ENCODE measurements at places on chromosomes 13 and 19. TPM values are rescaled to one million over a fixed set of nuclear protein-coding genes. Genes with fewer than 3 reads are reported as not detected.

- no peak overlapping the region for H3K27ac ChIP-seq
- peaks cover 3% of the 10 kb centered on the region for H3K27me3 ChIP-seq
- no peak overlapping the region for H3K4me3 ChIP-seq
- no peak for DNase-seq
- peaks cover 17% of the 10 kb centered on the region for H3K4me1 ChIP-seq
- H3K36me3 ChIP-seq: peaks cover 18% of the 10 kb centered on the region
Observed at GRCh38 chr19:49555600-49556411, 24.6 kb downstream of the NOSIP start.

GRCh38 chr13:50425772-50426171 lies 410.5 kb downstream of the KCNRG start:
- peaks cover 9% of the 10 kb centered on the region for H3K27me3 ChIP-seq
- H3K4me3 ChIP-seq: no peak overlapping the region
- no peak overlapping the region for H3K27ac ChIP-seq
- peaks cover 16% of the 10 kb centered on the region for H3K4me1 ChIP-seq
- H3K36me3 ChIP-seq: no peaks in the 10 kb centered on the region

DNA sequence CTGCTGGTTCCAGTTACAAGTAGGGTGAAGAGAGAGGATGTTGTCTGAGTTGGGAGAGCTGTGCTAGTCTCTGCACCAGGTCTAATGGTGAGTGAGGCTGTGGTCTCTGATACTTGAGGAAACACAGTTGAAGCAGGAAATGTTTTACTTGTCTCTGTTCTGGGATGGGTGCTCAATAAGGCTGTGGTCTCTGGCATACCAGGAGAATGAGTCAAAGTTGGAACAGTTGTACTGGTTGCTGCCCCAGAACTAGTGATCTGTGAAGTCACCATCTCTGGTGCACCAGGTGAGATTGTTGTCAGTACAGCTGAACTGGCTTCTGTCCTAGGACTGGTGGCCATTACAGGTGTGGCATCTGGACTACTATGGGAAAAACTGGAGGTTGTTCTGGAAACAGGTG lies 74.7 kb downstream of the MUC16 start:
- peaks cover 23% of the 10 kb centered on the region for H3K36me3 ChIP-seq
- no peaks in the 10 kb centered on the region for H3K27me3 ChIP-seq
- H3K4me1 ChIP-seq: no peaks in the 10 kb centered on the region
- no peak overlapping the region for H3K27ac ChIP-seq
- no peak overlapping the region for H3K4me3 ChIP-seq

The ZNF439 gene
- total RNA-seq: 0.72 TPM

The IFNL1 gene
- total RNA-seq: not detected

The THSD1 gene
- 6.0 TPM for total RNA-seq

The CGB1 gene
- total RNA-seq: not detected

The ZNF681 gene
- total RNA-seq: 0.75 TPM
